ENCODE measurements at places on chromosomes 4 and X. TPM values are rescaled to one million over a fixed set of nuclear protein-coding genes. Genes with fewer than 3 reads are reported as not detected.

The WDR1 gene
- total RNA-seq = 96.0 TPM

The FAM9B gene
- not detected for total RNA-seq

The FGF5 gene
- total RNA-seq = 0.52 TPM

The HSFX2 gene
- 0.52 TPM for total RNA-seq

The MTNR1A gene
- total RNA-seq = not detected

The MND1 gene
- 6.8 TPM for total RNA-seq

The FMR1 gene
- total RNA-seq = 33.9 TPM

The AREG gene
- total RNA-seq = not detected

The STOX2 gene
- 9.4 TPM for total RNA-seq

The EIF1AX gene
- 23.5 TPM for total RNA-seq

The ZCCHC18 gene
- total RNA-seq = 0.52 TPM

The NDP gene
- 2.1 TPM for total RNA-seq

Data from skeletal muscle tissue (tissue), 5 donors.